PC-9 (cell line): ENCODE measurements at places on chromosomes 4 and X. TPM values are rescaled to one million over a fixed set of nuclear protein-coding genes. Genes with fewer than 3 reads are reported as not detected.

GRCh38 chr4:7790999-7791398 lies 148.7 kb downstream of the AFAP1 start:
- no peak for DNase-seq

GRCh38 chr4:139557556-139558110 lies 1.6 kb upstream of the SETD7 start:
- DNase-seq, result no peak

PDCL2 gene
- total RNA-seq, result not detected in 2 replicates

DNA sequence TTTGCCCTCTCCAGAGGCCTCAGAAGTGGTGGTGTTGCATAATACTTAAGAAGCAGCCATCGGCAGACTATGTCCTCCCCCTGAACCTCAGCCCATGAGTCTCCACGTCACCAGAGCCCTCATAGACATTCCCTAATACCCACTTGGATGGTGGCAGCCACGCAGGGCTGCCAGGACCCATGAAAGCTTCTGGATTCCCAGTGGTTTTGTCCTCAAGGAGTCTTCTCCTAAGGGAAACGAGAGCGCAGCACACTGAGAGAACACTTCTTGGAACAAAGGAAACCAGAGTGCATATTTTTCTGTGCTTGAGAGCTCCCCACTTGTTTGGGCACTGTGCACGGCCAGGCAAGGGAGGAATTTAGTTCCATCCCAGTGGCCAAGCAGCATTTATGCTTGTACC lies 204.1 kb upstream of the DMD start:
- no peak for DNase-seq

GRCh38 chr4:100299046-100299840 lies 109.0 kb upstream of the DDIT4L start:
- no peak for DNase-seq

SPANXN3 gene
- not detected in 2 replicates for total RNA-seq

- DNase-seq, result no peak
Measured at GRCh38 chrX:53237056-53237455, 12.0 kb upstream of the KDM5C start.

SH3TC1 gene
- 5.2 and 11.2 TPM in 2 replicates for total RNA-seq

- no peak for DNase-seq
Measured at GRCh38 chr4:128812442-128813235, 3.1 kb downstream of the JADE1 start.

MCTS1 gene
- total RNA-seq, result 90.7 and 98.4 TPM in 2 replicates

- DNase-seq, result no peak
Measured at GRCh38 chrX:39203427-39203826, 402.2 kb downstream of the MID1IP1 start.

GRCh38 chrX:77693594-77693993 lies 92.4 kb downstream of the ATRX start:
- no peak for DNase-seq

DNA sequence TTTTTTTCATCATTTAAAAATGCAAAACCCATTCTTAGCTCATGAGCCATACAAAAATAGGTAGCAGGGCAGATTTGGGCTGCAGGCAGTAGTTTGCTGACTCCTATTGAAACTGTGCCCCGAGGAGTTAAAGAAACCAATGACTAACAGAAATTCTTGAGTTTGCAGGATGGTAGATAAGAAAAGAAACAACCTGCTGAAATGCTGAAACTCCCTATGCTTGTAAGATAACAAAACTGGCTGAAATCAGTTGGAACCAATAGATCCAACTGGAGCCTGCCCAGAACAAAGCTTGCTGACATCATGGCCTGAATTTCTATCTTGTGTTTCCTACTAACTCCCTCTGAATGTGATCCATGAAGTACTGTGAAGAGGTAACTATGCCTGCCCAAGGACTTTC lies 68.6 kb downstream of the ANOS1 start:
- peak; percentile 5 for DNase-seq

DNA sequence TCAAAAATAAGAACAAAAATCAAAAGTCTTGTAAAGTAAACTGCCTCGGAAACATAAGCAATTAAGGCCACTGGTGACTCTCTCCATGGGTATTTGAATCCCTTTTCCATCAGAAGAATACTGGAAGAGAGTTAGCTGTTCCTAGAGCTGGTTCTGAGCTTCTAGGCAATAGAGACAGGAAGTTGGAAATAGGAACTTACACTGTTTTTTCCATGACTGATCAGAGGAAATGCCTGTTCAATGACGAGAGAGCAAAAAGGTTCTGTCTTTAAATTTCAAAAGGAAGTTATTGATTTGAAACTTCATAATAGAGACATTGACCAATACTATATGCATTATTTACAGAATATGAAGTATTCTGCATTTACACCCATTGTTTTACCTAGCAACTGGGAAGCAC lies 503.5 kb upstream of the ARX start:
- no peak for DNase-seq

GABRG1 gene
- not detected in 2 replicates for total RNA-seq

DNA sequence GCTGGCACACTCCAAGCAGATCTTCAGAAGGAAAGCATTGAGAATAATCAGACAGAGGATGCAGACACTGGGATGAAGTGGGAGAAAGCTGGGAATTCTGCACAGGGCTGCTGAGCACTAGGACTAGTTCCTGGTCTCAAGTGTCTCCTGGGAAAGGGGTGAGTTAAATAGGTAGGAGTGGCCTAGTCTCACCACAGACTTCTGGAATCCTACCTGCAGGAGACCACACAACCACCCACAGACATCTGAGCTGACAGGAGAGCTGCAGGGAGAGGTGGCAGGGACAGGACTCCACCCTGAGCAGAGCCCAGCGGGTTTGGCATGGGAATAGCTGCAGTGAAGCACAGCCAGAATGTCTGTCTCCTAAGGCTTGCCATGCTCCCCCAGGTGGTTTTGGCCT lies 95.1 kb upstream of the GALNTL6 start:
- no peak for DNase-seq

AVPR2 gene
- total RNA-seq, result 3.2 and 3.8 TPM in 2 replicates

RPS6KA6 gene
- 5.7 and 6.5 TPM in 2 replicates for total RNA-seq

CXCL11 gene
- total RNA-seq, result not detected in 2 replicates

FABP2 gene
- total RNA-seq, result not detected in 2 replicates

DNA sequence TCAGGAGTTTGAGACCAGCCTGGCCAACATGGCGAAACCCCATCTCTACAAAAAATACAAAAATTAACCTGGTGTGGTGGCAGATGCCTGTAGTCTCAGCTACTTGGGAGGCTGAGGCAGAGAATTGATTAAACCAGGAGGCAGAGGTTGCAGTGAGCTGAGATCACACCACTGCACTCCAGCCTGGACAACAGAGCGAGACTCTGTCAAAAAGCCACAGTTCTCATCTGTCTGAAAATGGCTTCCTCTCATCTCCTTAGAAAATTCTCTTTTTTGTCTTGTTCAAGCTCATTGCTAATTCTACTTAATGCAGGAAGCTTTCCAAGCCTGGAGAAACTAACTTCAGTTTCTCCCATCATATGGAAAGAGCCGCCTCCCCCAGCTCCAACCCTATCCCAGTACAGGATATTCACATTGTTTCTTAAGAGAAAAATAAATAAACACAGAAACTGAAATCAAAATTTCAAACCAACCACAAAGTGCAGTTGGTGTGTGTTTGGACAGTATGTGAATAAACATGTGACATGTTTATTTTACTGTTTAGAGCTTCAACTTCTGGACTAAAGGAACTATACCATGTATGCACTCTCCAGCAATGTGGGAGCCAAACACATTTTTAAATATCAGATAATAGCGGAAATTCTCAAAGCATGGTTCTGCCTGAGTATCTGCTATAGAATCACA lies 55.0 kb upstream of the GAB1 start:
- DNase-seq, result no peak

- DNase-seq, result no peak
Measured at GRCh38 chr4:13840502-13841190, 213.1 kb upstream of the BOD1L1 start.
